ENCODE measurements at places on chromosomes 5 and 9.

GRCh38 chr5:168867241-168867640 is 288.1 kb upstream of the PANK3 start:
- no peak for DNase-seq

DNA sequence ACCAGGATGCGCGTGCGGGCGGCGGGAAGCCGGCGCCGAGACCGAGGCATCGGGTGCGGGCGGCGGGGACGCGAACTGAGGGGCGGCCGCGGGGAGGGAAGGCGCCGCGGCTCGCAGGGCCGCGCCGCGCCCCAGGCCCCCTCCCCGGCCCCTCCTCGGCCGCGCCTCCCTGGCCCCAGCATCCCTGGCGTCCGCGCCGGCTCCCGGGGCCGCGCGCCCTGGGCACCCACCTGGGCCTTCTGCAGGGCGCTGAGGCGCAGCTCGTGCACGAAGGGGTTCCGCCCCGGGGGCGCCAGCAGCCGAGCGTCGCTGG is 324 bp downstream of the LPCAT1 start:
- DNase-seq: no peak

GRCh38 chr9:115593587-115594091 is 475.7 kb upstream of the TNC start:
- no peak for DNase-seq

GRCh38 chr9:120702075-120702474 is 12.2 kb downstream of the MEGF9 start:
- no peak for DNase-seq

- no peak for DNase-seq
Measured at GRCh38 chr9:35357116-35357515, 132.8 kb upstream of the RUSC2 start.

- DNase-seq: no peak
Measured at GRCh38 chr5:137155261-137156000, 343.7 kb downstream of the SPOCK1 start.

DNA sequence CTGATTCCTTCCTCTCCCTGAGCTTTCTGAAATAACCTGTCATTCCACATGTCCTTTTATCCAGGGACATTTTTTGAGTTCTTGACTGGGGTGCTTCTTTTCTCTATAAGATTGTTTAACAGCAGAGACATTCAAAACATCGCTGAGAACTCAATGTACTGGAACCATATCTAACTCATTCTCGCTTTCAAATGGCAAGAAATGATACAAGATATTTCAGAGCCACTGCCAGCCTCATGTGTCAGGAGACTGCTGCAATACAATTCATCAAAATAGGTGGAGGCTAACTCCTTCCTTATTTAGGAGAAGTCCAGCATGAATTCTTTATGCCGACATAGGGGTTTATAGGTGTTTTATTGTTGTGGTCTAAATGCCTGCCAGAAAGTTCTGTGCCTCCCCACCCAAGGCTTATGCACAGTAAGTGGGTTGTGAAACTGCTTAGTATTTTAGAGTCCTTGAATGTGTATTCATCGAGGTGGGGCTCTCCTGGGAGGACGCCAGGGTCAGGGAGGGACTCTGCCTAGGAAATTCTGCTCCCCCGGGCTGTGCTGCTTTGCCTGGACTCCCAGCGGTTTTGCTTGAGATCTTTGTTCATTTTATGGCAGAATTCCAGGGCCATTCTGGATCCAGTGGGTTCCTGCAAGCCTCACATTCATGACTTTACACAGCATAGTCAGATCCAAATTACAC is 53.9 kb downstream of the ZNF474 start:
- no peak for DNase-seq

DNA sequence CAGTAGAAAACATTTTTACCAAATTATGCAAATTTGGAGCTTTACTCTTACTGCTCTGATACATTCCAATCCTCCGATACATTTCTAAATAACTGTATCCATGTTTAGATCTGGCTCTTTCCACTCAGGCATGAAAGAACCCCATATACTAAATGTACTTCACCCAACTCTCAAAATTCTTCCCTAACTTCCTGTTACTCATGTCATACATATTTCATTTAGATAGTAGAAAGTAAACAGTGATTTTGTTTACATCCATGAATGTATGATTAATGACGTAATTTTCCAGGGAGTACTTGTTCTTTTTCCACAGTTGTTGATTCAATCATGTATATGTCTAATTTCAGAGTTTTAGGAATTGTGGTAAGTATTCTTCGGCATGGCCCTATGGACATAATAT is 1426.5 kb upstream of the C9orf72 start:
- no peak for DNase-seq

GRCh38 chr9:9045072-9045471 is 1245.5 kb upstream of the DMAC1 start:
- no peak for DNase-seq

DNA sequence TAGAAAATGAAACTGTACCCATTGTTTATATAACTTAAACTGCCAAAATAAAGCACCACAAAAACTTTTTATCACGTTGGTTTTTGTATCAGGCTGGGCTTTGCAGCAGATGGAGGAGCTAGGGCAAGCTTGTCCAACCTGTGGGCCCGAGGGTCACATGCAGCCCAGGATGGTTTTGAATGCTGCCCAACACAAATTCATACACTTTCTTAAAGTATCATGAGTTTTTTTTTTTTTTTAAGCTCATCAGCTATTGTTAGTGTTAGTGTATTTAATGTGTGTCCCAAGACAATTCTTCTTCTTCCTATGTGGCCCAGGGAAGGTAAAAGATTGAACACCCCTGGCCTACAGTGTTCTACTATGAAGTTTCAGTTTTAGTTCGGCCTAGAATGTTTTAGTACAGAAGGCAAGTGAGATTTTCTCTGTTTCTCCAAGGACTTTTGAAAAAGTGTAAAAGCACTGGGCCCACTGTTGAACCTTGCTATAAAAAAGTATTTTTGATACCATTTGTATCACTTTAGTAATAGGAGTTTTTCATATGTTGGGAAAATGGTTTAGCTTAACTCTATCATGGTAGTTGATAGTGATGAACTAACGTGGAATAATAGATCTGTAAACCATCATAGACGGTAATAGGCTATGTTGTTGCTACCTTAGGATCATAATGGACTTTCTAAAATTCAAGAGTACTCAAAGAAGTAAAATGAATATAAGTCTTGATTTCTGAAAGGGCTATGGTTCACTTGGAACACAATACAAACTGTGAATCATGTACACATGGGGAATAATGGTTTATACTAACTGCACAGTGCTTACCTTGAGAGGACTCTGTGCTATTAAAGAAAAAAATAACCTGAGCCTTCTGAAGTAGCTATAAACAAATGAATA is 2.9 kb downstream of the CDKN2A start:
- no peak for DNase-seq

DNA sequence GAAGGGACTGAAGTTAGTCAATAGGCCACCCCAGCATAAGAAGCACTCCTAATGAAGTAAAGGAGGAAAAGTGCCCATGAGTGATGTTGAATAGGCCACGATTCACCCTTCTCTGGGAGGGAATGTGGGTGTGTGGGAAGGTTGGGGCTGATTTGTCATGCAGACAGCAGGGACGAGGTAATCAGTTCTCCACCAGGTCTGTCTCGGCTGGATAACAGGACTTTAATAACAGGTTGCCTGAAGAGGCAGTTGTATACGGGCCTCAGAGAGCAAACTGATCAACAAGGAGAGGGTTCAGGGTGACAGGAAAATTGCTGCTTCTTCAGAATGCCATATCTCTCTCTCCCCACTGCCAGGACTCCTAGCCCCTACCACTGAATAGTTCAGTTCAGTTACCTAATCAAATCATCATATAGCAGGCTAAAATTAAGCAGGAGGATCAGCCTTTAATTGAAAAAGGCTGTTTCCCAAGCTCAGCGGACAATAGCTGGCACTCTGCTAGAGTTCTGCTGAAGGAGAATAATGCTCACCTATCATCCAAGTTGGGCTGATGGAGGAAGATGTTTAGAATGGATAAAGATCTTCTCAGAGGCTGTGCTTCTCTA is 43.6 kb upstream of the SMIM32 start:
- DNase-seq: no peak

GRCh38 chr5:147101659-147102369 is 133.0 kb upstream of the STK32A start:
- no peak for DNase-seq

GRCh38 chr9:104921067-104921741 is 6.8 kb downstream of the ABCA1 start:
- DNase-seq: no peak

DNA sequence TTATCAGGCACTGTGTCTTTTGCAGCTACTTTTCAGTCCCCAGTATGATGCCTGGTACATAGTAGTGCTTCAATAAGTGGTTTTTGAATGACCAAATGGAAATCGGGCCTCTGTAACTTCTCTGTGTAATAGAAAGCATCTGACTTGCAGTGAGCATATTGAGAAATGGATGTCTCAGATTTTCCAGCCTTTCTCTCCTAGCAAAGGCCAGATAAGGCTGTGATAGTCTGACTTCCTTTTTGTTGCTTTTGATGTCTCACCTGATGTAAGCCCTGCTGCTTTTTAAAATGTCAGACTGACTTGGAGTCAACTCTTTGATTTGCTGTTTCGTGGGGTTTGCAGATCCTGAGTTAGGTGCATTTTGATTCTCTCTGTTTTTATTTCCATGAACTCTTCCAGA is 590.0 kb upstream of the ZNF608 start:
- DNase-seq: no peak

- DNase-seq: no peak
Measured at GRCh38 chr5:61679562-61679961, 347.5 kb downstream of the ZSWIM6 start.

GRCh38 chr5:95928724-95929253 is 32.9 kb downstream of the ELL2 start:
- no peak for DNase-seq

- DNase-seq: peak; percentile 43
Measured at GRCh38 chr9:35664531-35665470, at the start of gene ARHGEF39. Gene ARHGEF39 (minus strand): TSS chr9:35665195. CDS start chr9:35665169, 26 bp downstream.

GRCh38 chr5:57417320-57417719 is 65.3 kb downstream of the ACTBL2 start:
- no peak for DNase-seq

- no peak for DNase-seq
Measured at GRCh38 chr9:102975251-102975650, 19.9 kb upstream of the CYLC2 start.

- DNase-seq: no peak
Measured at GRCh38 chr9:114150608-114151007, 4.7 kb upstream of the COL27A1 start.

DNA sequence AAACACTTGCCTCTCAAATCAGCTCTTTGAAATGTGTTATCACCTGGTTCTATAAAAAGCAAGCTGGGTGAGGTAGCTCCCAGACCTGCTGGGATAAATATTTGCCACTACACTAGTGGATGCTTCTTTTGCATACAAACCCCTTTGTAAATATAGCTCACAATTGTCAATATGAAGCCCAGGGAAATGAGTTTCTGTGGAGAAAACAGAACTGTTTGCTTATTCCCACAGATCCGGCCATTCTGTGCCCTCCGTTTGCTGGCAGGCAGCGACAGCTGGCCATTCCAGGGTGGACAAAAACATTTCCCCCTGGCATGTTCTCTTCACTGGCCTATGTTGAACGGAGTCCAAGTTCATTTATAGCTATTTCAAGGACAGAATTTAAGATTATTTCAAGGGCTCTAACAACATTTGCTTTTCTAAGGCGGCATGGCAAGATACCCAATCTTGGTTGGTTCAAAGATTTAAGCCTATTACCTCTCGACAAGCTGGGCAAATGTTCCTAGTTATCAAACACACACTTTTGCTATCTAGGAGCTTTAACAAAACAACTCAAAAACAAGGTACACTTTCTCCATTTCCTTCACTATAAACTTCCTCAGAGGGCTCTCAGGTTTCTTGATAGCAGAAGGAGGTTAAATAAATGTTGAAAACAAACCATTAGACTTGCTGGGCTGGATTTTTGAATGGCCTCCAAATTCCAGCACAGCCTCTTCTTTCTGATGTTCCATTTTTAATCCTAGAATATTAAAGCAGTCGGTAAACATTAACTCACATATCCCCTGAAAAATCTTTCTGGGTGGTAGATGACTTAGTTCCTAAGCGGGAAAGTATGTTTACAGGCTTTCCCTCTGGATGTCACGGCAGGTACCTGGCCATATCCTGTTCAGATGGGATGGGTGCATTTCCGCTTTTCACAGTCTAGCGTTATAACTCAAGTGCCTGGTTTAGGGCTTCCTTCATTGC is 332.3 kb downstream of the PLK2 start:
- DNase-seq: no peak

DNA sequence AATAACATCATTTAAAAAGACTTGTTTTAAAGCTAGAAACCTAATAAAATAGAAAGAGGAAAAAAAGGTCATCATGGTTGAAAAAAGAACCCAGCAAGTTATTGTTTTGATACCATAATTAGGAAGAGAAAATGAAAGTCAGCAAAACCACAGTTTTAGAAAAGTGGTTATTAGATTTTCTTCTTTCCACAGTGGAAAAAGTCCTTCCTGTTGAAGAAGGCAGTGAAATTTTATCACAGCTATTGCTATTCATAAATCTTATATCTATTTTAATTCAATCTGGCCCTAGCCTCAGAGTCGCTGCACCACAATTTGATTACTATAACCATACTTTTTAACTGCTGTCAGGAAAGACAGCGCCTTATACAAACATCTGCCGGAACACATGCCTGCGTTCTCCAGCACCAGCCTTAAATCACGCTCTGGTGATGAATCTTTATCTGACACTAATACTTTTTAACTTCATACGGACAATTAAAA is 60.3 kb downstream of the MAPKAP1 start:
- DNase-seq: no peak

DNA sequence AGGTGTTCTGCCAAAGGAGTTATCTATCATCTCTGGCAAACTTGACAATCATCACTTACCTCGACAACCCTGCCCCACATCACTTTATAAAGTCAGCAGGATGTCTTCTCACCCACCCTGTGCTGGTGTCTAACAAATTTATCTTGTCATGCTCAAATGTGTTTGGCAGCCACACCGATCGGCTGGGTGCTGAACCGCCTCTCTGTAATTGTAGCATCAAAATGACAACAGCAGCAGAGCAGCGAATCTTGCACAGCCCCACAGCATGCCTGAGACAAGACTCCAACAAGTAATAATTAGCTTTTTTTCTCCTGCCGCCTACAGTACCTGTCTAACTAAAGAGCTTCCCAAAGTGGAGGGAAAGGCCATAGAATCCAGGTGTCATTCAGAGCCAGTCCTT is 176.2 kb downstream of the NR3C1 start:
- no peak for DNase-seq

- no peak for DNase-seq
Measured at GRCh38 chr5:126998201-126998631, 32.1 kb downstream of the MARCHF3 start.

DNA sequence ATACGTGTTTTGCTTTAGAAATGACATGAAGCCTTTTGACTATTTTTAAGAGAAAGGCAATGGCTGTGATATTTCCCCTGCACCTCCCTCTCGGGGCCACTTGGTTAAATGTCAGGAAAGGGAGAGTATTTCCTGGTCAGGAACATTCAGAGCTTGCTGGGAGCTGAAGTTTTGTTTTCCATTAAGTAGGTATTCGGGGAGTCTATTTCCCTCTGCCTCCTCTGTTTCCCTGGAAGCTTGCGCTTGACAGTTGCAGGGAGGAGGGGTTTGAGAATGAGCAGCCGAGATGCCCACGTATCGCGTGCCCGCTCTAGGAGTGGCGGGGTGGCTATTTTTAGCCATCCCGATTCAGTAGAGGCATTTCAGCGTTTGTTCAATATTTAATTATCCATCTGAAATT is 6.7 kb downstream of the DAB2IP start:
- DNase-seq: no peak

GRCh38 chr5:178895615-178896571 is at the start of gene ZFP2:
Gene ZFP2 (plus strand): TSS chr5:178895913. CDS start chr5:178931314, 35,401 bp downstream.
- DNase-seq: no peak
